ENCODE measurements at places on chromosomes 12 and 14. TPM values are rescaled to one million over a fixed set of nuclear protein-coding genes. Genes with fewer than 3 reads are reported as not detected.

P2RX7 gene
- total RNA-seq = 12.0 TPM

LALBA gene
- not detected for total RNA-seq

SOX5 gene
- 1.5 TPM for total RNA-seq

BATF gene
- 149 TPM for total RNA-seq

PRICKLE1 gene
- 0.15 TPM for total RNA-seq

PHC1 gene
- 12.1 TPM for total RNA-seq

RAPGEF3 gene
- total RNA-seq = 0.56 TPM

KRT83 gene
- total RNA-seq = not detected

TULP3 gene
- 7.8 TPM for total RNA-seq

GABARAPL1 gene
- 5.4 TPM for total RNA-seq

ESPL1 gene
- 63.4 TPM for total RNA-seq

SYNDIG1L gene
- total RNA-seq = not detected

HOXC4 gene
- 0.42 TPM for total RNA-seq

PRR4 gene
- total RNA-seq = 2.4 TPM

Data from T-helper 1 cell treated with Interleukin-12 subunit alpha and Interleukin-12 subunit beta and Interleukin-4 antibody, amounts not matched to agents 30 ng/mL and 1 ng/mL, for 36 hours (primary cell).